NCI-H2081 (cell line): ENCODE measurements at places on chromosomes 7 and 10.

GRCh38 chr10:22103701-22104470 lies 100.4 kb upstream of the DNAJC1 start:
- DNase-seq: no peak

DNA sequence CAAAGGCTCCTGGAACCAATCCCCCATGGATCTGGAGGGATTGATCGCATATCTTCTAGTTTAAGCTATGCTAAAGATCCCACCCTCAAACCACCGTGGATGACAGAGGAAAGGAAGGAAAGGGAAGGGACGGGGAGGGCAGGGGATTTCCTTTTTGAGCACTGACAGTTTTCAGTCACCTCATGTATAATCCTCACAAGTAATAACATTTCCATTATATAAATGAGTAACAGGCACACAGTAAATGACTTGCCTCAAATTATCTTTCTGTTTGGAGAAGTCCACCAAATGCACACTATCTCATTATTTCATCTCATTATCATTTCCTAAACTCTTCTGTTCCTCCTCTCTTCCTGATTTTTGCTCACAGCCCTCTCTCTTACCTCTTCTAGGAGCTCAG lies 127.1 kb upstream of the AOAH start:
- DNase-seq: no peak

DNA sequence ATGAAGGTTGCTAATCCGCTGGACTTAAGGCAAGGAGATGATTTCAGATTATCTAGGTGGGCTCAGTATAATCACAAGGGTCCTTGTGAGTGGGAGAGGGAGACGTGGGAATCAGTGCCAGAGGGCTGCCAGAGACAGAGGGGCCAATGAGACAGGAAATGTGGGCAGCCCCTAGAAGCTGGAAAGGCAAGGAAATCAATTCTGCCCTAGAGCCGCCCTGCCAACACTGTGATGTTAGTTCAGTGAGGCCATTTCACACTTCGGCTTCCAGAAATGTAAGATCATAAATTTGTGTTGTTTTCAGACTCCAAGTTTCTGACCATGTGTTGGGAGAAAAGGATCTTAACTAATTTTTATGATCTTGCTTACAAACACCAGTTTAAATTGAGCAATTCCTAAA lies 3.6 kb upstream of the GPNMB start:
- DNase-seq: no peak

DNA sequence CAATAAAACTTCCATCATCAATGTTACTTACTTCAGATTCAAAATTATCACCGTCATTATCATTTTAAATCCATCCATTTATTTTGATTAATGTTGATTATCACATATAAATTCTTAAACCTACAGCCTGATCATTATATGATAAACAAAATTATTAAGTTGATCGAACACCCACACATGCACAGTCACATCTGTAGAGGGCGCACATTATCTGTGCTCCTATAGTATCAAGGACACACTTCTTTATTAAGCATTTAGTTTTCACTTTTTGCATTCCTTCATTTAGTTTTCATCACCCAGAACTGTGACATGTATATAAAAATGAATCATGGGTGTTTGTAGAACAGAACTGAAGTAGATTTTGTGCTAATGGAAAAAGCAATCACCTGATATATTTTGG lies 26.2 kb upstream of the ZNF716 start:
- DNase-seq: no peak

DNA sequence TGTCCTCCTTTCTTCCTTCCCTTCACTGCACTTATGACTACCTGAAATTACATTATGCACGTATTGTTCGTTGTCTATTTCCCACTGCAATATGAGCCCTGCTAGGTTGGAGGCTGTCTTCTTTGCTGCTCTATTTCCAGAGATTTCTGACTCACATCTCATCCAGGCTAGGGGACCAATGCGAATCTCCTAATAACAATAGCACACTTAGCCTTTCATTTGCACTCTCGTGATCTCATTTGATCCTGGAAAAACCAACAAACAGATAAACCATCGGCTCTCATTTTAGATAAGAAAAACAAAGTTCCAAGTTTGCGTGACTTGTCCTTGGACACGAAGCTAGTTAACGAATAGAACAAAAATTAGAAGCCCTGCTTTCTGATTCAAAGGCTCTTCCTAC lies 1.4 kb downstream of the ZNF438 start:
- DNase-seq: no peak

DNA sequence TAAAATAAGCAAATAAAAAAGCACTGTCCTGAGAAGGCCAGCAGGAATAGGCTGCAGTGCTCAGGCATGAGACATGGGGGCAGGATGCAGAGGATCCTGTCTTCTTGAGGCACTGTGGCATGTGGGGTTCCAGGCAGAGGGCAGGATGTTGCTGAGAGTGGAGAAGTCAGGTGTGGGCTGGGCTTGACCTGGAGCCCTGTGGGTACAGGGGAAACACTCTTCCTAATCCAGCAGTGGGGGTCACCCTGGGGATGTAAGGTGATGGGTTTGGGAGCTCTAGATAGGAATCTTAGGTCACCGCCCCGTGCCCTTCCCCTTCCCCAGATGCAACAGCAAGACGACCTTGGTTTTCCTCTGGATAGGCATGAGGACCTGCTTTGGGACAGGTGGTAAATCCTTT lies 13.6 kb downstream of the SUMF2 start:
- DNase-seq: no peak

- DNase-seq: no peak
Observed at GRCh38 chr7:23467291-23467805, 2.9 kb downstream of the IGF2BP3 start.

DNA sequence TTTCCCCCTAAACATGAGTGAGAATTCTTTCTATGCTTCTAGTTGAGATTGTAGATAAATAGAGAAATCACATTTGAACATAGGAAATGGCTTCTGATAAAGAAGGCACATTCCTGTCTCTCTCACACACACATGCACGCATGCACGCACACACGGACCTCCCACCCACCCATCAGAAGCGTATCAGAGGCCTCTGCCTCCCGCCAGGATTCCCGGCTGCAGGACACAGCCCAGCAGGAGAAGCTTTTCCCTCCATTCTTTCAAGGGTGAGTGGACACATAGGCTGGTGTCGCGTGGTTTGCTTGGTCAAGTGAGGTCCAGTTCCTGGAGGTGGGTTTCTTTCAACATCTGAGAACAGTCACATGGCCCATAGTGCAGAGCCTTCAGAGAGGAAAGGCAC lies 34.2 kb downstream of the KLF6 start:
- DNase-seq: no peak

- no peak for DNase-seq
Observed at GRCh38 chr7:151130741-151131157, 36.7 kb downstream of the GBX1 start.

- no peak for DNase-seq
Observed at GRCh38 chr7:26298472-26299058, 6.9 kb downstream of the SNX10 start.

DNA sequence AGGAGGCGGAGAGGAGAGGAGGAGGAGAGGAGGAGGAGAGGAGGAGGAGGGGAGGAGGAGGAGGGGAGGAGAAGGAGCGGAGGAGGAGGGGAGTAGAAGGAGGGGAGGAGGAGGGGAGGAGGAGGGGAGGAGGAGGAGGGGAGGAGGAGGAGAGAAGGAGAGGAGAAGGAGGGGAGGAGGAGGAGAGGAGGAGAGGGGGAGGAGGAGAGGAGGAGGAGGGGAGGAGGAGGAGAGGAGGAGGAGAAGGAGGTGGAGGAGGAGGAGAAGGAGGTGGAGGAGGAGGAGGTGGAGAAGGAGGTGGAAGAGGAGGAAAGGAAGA lies 15.5 kb upstream of the CRCP start:
- DNase-seq: no peak

DNA sequence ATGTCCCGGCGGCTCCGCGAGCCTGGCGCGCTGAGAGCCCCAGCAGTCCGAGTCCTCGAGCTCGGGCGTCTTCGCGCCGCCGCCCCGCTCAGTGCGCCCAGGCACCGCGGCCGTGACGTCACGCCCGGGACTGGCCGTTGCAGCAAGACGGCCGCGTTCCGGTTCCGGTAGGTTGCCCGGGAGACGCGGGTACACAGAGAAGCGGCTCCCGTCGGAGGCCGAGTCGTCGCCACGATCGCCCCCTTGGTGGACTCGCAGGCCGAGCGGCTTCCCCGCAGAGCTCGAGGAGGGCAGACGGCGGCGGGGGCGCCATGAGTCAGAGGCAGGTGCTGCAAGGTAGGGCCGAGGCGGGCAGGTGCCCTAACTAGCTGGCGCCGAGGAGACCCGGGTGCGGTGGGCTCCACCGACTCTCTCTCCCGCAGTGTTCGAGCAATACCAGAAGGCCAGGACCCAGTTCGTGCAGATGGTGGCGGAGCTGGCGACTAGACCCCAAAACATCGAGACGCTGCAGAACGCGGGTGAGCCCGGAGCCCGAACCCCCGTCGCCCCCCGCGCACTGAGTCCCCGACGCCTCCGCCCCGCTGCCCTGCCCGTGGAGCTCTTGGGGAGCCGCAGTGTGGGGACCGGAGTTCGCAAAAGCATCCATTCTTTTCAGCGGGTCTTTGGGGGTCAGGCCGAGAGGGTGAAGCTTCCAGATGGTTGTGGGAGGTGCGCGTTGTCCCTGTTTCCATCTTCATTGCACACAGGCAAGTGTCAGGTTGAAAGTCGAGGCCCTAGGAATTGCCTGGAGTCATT lies at the start of gene SPAG6:
SPAG6 (plus strand) TSS at position 196 of the 795 bp plus-strand sequence; CDS start at position 312, 116 bp downstream.
- peak; percentile 76 for DNase-seq

- peak; percentile 49 for DNase-seq
Observed at GRCh38 chr7:27172315-27172774, 1.8 kb downstream of the HOXA10 start.

DNA sequence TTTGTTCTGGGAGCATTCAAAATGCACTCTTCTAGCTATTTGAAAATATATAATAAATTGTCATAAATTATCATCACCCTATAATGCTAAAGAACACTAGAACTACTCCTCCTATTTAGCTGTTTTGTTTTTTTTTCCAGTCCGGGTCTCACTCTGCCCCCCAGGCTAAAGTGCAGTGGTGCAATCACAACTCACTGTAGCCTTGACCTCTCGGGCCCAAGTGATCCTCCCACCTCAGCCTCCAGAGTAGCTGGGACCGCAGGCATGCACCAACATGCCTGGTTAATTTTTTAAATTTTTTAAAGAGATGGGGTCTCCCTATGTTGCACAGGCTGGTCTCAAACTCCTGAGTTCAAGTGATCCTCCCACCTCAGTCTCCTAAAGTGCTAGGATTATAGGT lies 41.1 kb upstream of the MTPAP start:
- no peak for DNase-seq

DNA sequence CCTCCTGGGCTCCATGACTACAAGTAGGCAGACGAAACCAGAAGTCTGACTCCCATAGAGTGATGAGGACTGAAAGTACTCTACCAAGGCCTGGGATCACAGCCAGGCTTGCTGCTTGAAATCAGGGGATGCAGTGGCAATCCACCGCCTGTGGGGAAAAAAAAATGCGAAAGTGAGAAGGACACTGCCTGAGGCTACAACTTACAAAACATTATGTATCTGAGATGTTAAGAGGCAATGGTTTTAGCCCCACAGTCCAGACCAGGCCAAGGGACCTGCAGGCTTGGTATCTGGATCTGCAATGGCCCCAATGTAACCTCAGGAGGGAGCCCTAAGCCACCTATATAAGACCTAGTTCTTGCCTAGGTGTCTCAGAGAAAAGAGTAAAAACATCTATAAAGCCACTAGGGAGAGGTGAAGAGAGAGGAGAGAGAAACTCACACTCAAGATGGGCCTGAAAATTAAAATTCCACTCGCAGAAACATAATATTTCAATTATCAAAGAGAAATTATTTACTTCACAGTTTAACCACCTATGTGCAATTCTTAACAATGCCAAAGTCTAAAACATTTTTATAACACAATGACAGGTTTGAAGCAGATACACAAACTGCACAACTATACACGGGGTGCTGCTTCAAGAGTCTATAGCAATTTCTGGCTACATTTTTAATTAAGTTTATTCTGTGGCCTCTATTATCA lies 13.9 kb downstream of the DNAJC1 start:
- DNase-seq: peak; percentile 39

- no peak for DNase-seq
Observed at GRCh38 chr10:69588358-69588757, 15.1 kb upstream of the NEUROG3 start.

DNA sequence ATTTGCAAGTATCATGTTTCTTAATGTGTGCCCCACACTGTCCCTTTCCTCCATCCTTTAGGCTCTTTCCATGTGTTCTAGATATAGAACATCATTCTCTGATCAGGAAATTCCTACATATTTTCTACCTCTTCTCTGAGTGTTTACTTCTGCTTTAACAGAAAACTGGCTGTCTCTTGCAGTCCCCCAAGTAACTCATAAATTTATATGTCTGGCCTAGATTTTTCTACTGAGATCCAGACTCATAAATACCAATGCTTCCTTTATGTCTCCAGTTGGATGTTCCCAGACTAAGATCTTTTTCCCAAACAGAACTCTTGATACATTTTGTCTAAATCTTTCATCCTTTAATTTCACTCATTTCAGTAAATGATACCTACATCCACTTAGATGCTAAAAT lies 181.8 kb downstream of the CDK14 start:
- DNase-seq: no peak

- no peak for DNase-seq
Observed at GRCh38 chr10:88416801-88417200, 166.3 kb downstream of the RNLS start.

DNA sequence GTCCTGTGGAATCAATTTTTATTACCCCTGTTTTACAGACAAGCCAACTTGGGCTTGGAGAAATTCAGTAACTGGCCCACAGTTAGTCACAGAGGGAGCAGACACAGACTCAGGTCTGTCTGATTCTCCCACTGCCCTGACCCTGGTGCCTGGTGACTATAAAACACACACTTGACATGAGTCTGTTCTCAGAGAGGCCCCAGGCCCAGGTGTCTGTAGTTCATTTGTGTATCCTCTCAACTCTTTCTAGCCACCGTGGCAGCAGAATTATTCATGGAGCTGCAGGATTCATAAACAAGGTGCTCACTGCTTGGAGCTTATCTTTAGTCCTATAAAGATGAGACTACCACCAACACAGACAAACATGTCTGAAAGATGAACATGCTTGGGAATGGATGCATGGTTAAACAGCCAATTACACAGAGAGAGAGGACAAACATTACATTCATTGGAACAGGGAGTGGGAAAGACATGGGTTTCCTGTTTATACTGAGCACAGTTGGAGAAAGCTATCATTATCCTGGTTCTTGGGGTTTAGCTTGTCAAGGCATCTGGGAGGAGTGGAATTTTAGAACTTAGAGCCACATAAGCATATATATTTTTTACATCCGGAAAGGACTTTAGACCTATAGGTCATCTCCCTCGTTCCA lies 79.1 kb upstream of the PDCD4 start:
- no peak for DNase-seq

- no peak for DNase-seq
Observed at GRCh38 chr7:7550663-7551062, 15.0 kb upstream of the COL28A1 start.

DNA sequence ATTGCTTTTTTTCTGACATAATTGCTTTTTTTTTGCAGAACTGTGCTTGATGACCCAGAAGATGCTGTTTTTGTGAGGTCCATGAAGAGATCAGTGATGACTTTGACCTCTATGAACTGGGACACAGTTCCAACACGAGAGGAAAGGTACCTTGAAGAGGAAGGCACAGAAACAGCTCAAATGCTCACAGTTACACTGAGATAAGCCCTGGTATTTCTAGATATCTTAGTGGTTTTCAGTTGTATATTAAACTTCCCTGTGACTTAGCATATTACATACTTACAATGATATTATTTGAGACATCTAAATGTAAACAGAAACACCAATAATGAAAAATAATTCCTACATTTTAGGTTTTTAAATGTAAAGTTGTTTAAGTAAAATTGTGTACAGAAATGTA lies 54.7 kb downstream of the LRRC72 start:
- DNase-seq: no peak

- DNase-seq: no peak
Observed at GRCh38 chr7:149289856-149290255, 27.9 kb downstream of the ZNF783 start.
